Stimulated activated CD8-positive, alpha-beta memory T cell treated with anti-CD3 and anti-CD28 coated beads, Interleukin-2, amount 100 ng/mL, for 1 hour (primary cell): ENCODE measurements at places on chromosomes 5 and 9.

- DNase-seq = no peak
Measured at GRCh38 chr9:70413464-70413798, 1.0 kb downstream of the KLF9 start.

DNA sequence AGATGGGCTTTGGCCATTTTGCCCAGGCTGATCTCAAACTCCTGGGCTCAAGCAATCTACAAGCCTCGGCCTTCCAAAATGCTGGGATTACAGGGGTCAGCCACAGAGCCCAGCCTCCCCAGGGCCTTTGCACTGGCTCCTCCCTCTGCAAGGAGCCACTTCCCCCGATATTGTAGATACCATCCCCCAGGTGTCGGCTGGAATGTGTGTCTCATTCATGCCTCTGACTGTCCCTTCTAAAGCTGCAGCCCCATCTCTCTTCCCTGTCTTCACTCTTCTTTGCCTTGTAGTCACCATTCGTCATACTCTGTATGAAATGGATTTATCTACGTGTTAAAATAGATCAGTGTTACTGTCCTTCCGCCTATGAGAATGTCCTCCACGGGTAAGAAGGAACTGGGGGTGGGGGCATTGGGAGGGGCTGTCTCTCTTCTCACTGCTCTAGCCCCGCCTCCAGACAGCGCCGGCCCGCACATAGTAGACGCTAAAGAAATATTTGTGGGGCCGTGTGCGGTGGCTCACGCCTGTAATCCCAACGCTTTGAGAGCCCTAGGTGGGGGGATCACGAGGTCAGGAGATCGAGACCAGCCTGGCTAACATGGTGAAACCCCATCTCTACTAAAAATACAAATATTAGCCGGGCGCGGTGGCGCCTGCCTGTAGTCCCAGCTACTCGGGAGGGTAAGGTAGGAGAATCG is 68.5 kb downstream of the LMX1B start:
- DNase-seq = no peak

DNA sequence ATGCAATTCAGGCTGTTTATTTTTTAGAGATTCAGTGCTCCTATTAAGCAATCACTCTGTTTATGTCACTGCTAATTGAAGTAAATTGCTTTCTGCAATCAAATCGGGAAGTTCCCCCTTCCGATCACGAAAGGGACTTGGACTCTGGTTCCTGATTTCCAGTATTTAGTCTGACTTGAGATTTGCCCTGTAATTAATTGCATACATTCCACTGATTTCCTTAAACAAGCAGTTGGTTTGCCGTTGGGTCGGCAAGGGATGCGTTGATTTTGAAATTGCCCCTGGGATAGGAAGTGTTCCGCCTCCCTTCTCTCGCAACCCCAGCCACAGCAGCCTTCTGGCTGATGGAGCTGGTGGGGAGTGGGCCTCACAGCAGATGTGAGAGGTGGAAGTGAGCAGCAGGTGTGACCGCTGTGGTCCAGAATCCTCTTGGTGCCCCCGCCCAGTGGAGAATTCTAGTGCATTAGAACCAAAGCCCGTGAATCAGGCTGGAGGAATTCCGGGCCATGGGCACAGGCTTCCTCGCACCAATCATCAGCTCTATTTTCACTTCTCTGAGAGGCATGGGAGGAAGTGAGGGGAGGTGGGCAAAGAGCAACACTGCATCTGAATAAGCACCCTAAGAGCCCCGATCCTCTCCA is 102.5 kb downstream of the SPRY4 start:
- DNase-seq = no peak

DNA sequence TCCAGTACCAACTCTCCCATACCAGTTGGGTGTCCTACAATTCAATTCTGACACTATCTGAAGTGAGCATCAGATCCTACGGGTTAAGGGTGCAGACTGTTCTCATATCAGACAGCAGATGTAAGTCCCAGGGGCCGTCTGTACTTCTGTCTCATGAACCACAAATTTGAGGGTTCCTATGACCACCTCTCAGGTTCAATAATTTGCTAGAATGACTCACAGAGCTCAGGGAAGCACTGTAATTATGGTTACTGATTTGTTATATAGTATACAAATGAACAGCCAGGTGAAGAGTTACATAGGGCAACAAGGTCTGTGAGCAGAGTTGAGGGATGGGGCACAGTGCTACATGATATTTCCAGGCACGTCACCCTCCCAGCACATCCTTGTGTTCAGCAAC is 499.1 kb downstream of the DMAC1 start:
- no peak for DNase-seq

- no peak for DNase-seq
Measured at GRCh38 chr9:109323771-109324170, 2.9 kb upstream of the EPB41L4B start.

DNA sequence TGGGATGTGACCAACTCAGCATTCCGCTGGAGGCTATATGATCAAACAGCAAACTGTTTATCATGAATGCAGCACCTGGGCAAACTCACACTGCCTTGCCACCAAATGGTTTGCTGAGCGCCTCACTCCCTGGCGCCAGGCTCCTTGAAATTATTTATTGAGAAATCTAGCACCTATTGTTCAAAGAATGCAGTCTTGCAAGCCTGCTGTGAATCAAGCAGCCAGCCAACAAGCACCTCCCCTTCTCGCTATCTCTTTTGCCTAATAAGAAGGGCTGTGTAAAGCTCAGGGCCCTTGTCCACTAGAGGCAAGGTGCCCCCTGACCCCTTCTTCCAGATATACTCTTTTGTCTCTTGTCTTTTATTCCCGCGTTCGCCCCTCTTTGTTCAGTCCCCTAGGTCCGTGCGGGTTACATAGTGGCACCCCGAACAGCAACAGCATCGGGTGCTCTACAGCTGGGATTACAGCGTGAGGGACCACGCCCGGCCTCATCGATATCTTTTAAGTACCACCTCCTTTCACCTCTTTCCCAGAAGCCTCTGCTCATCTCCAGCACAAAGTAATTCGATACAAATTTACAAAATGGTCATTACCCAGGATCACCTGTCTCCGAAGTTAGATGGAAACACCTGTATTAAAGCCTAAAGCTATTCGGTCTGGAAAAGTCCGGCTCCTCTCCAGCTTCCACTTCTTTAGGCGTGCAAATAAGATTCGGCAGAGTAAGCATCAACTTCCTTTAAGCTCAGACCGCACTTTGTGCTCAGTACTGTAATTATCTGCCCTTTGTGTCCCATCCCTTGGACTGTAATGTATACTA is 896 bp downstream of the RIGI start:
- no peak for DNase-seq

- no peak for DNase-seq
Measured at GRCh38 chr5:155753943-155754581, 572.9 kb upstream of the SGCD start.

GRCh38 chr5:123753937-123754891 is 242.2 kb downstream of the CSNK1G3 start:
- DNase-seq = no peak

GRCh38 chr5:111820072-111820471 is 63.1 kb upstream of the NREP start:
- no peak for DNase-seq

DNA sequence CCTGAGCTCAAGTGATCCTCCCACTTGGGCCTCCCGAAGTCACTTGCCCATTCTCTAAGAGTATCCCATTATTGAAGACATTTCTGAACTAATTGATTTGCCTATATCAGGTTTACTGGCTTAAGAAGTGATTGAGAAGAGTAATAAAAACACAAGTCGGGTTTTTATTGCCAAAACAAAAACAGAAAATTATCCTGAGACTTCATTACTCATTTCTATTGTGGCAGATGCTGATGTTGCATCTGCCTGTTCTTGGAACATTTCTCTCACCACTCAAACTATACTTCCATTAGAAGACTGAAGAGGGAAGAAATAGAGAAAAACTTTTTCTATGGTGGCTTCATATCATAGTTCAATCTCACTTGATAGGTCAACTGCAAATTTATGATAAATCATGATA is 41.9 kb upstream of the PLPP1 start:
- no peak for DNase-seq

GRCh38 chr9:108851138-108851537 is 4.6 kb downstream of the ACTL7B start:
- no peak for DNase-seq

GRCh38 chr9:103287361-103287760 is 292.2 kb downstream of the CYLC2 start:
- no peak for DNase-seq

GRCh38 chr5:74199436-74200210 is 440.9 kb downstream of the ENC1 start:
- DNase-seq = no peak

DNA sequence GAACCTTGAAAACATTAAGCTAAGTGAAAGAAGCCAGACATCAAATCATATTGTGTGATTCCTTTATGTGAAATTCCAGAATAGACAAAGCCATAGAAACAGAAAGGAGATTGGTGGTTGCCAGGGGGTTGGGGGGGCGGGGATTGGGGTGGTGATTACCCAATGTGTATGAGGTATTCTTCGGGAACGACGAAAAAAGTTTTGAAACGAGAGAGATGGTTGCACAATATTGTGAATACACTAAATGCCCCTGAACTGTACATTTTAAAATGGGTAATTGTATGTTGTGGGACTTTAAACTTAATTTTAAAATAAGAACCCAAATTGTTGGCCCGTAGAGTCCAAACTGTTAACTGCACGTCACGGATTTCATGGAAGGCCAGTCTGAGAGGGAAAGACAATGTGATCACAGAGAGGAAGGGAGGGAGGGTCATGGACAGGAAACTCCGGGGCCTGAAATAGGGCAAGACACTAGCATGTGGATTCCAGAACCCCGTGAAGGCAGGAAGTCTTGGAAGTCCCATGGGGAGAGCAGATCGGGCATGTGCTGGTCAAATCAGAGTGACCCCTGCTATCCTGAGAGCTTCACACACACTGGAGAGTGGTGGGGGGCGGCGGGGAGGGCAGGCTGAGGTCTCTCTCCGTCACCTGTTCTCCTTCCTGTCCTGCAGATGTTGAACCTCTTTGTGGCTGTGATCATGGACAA is 218.4 kb downstream of the CACNA1B start:
- no peak for DNase-seq

DNA sequence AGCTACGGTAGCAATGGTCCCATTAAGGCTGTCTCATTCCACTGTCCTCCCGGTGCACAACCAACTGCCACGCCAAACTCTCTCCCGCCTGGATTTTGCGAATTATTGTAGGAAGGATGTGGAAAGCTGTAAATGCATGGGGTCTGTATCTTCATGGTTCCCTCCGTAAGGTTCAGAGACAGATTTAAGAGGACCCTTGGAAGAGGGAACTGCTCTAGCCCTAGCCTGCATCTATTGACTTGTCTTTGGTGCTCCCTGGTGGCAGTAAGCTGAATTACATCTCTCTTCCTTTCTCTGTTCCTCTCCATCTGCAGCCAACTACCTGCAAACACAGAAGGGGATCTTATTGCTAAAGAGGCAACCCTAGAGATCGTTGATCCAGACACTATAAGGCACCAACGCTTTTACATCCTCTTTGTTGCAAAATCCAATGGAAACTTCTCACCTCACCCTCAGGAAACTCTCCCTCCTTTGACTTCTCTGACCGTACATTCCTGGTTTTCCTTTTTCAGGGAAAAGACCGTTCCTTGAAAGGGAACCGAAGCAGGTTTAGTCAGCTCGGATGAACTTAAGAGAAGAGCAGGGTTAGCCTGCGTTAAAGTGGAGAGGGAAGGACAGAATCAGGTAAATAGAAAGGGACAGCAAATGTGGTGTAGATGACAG is 11.9 kb downstream of the CAPSL start:
- no peak for DNase-seq

DNA sequence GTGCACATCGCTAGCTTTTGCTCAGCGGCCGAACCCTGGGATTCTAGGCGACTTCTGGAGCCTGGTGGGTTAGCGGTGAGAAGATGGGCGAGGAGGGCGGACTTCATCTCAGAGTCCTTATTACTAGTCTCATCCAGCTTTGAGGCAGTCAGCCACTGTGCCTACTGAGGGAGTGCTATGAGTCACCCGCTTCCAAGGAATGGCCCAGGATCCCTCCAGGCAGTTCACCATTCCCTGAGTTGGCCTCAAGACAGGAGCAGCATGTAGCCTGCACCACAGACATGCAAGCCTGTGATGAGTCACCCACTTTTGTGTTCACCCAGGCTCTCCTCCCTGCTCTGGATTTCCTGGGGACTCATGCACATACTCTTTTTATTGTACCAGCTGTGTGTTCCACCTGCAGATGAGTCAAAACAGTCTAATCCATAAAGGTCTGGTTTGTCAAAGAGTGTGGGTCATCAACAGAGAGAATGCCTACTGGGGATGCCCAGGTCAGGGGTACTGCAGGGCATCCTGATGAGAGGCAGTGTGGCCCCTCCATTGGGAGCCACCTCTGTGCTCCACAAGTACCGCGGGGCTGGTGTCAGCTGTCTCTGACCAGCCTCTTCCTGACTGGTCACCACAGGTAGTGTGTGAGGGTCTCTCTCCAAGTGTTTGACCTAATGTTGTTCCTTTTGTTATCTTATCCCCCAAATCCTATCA is 20.2 kb downstream of the SLC22A5 start:
- no peak for DNase-seq

DNA sequence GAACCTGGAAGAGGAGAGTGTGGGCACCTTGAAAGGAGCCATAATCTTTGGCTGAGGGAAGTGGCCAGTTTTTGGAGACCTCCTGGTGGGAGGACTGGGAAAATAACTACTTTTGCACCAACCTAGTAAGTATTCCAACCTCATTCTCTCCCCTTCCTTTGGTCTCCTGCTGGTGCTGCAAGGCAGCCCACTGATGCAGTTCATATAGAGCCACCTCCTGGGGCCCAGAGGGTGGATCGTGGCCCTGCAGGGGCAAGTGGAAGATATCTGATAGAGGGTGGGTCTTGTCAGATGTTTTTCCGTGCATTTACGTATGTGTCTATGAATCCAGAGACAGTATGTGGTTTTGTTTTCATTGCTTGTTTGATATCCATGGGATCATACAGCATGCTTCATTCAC is 172.8 kb upstream of the PITX1 start:
- DNase-seq = no peak

- DNase-seq = no peak
Measured at GRCh38 chr5:83568186-83568585, 96.6 kb downstream of the VCAN start.

- DNase-seq = no peak
Measured at GRCh38 chr9:14561929-14562405, 131.3 kb downstream of the ZDHHC21 start.

DNA sequence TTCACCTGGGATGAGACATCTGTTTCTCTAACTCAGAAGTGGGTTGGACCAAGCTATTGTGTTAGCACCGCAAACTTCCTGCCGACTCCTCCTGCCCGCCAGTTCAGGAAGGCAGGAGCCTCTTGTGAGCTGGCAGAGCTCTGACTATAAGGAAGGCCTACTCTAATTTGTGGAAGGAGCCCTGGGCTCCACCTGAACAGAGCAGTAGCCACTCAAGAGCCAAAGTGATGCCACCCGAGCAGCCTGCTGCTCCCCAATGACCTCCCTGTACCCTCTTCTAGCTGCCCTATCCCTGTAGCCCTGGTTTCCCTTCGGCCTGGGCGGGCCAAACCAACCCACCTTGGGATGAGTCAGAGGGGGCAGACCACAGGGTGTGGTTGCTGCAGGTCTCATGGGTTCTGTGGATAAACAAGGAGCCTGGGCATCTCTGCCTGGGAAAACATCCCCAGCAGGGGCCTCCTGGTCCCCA is 81.6 kb downstream of the PSD2 start:
- DNase-seq = no peak

GRCh38 chr5:139140591-139141071 is 57.5 kb downstream of the SIL1 start:
- no peak for DNase-seq
